Endothelial cell of umbilical vein (primary cell): ENCODE measurements at places on chromosomes 2 and 18.

DNA sequence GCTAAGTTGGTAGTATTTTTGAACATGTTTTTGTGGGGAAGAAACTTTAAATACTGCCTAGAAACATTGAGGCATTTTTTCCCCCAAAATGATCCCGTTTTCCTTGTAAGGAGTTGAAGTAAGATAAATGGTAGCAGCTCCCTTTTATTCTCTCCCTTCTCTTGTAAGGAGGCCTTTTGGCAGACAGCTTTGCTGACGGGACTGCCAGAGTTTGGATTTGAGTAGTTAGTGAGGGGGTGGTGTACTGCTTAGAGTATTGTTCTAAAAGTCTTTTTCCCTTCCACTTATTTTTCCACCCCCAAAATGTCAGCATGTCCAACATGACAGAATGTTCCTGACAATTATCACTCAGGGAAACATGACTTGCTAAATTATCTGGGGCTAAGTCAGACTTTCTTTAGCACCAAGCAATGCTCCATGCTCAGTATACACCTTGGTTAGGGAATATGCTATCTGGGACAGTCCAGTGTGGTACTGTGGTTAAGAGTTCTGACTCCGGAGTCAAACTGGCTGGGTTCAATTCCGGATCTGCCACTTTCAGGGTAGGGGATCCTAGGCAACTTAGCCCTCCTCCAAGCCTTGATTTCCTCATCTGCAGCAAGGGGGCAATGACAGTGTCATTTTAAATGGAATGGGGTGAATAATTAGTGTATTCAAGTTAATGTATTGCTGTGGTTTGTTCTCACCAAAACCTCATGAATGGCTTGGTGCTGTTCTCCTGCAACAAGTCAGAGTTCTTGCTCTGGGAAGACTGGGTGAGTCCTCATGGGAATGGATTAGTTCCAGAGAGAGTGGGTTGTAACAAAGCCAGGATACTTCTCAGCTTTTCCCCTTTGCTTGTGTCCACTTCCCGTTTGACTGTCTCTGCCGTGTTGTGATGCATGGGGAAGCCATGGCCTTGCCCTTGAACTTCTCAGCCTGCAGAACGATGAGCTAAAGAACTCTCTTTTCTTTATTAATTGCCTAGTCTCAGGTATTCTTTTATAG lies 116.2 kb downstream of the TANC1 start:
- peak; percentile 76 for DNase-seq

GRCh38 chr2:207951734-207952470 lies 73.4 kb downstream of the PLEKHM3 start:
- no peak for DNase-seq

DNA sequence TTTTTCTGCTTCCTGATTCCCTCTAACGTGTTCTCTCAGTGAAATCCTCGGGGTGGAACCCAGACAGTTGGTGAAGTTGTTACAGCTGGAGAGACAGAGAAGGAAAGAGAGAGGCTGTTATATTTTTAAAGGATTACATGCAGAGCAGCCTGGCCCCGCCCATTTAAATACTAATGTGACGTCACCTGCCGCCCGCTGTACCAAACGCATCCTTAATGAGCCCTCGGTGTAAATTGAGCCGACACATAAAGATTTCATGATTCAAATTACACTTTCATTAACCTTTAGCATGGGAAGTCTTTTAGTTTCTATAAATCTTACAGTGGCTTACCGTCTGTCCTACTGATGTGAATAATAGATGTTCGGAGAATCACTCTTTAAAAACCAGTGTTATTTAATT lies 164.0 kb upstream of the SIX3 start:
- no peak for DNase-seq

- no peak for DNase-seq
Observed at GRCh38 chr2:29628862-29629261, 292.5 kb downstream of the ALK start.

DNA sequence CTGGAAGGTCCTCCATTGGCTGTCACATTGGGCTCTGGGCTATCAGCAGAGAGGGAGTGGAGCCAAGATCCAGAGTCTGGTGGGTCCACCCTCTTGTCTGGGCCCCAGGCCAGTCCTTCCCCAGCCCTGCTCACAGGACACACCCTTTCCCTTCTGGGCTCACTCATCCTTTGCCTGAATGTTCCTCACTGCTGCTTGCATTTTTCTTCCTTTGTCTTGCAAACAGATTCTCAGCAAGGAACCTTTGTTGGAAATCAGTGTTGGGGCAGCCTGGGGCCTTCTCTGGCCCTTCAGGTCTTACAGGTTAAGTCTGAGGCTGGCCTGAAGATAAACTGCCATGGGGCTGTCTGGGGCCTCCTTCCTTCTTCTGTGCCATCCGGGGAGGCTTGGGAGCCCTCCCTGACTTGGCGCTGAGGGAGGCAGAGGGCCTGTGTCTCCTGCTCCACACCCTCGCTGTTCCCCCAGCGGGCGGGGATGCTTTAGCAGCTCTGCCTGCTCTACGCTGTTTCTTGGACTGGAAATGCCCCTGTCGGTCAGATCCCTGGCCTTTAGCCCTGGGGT lies 11.5 kb upstream of the CELF4 start:
- no peak for DNase-seq

DNA sequence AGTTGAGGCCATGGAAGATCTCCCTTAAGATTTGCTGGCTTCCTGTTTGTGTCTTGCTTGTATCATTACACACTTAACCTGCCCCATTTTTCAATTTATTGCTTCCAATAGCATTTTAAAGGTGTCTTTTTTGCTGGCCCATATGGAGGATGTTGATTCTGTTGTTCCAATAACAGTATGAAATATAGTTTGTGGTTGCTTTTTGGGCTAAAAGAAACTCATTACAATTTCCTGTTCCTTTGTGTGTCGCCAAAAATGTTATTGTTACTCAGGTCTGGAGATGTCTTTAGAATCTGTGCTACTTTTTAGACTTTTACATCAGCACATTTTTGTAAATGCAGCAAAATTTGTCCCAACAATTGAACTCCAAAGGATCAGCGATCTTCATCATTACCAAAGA lies 234.0 kb upstream of the ITGA4 start:
- no peak for DNase-seq

- DNase-seq: no peak
Observed at GRCh38 chr18:48991319-48991660, 40.5 kb upstream of the SMAD7 start.

DNA sequence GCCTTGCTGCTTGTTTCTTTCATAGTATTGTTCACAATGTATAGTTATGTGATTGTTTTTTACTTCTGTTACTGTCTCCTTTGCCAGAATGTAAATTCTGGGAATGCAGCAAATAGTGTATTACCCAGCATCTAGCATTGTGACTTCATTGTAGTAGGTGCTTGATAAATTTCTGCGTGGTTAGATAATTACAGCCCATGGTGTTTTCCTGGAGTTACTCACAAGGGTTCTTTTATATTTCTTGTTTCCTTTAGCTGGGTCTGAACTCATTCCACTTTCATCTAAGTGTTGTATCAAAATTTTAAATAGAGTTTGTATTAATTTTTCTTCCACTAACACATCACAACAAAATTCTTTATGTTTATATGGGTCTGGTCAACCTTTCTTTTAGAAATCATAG lies 132.6 kb downstream of the MAP4K4 start:
- DNase-seq: no peak

GRCh38 chr2:46811379-46812310 lies 104.0 kb downstream of the MCFD2 start:
- DNase-seq: no peak

GRCh38 chr18:47748093-47748796 lies 182.2 kb downstream of the SMAD2 start:
- no peak for DNase-seq

DNA sequence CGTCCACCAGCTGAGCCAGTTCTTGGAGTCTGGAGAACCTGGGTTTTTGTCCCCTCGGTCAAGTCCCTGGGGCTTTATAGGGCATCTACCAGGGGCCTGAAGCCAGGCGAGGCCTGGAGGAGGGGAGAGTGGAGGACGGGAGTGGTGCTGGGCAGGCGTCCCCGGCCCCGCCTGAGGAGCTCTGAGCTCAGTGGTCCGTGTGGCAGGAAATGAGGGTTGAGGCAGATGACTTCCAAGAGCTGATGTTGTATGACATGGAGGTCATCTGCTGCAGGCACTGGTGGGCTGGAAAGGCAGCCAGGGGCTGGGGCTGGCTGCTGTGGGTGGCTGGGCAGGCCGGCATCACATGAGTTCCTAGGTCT lies 118.5 kb upstream of the HS6ST1 start:
- DNase-seq: no peak

DNA sequence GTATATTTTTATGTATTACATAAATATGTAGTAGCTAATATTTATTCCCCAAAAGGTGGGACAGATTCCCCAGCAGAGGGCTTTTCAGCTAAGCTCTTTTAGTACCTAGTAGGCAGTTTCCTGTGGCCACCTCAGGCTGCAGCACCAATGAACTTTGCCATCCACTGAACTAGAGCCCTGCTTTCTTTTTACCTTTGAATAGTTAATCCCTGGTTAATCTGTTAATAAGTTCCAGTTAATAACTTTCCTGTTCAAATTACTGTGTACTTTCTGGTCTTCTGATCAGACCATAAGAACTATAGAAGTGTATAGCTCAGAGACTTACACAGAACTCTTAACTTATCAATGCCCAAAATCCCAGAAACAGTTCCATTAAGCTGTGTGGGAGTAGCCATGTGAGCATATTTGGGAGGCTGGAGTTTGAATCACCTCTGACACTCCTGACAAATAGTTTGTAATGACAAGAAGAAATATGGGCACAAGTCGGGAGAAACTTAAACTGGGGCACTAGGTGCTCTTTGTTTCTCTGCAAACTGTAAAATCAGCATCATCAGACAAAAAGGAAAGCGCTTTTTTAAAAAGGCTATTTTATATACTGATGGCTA lies 40.0 kb downstream of the ASXL2 start:
- DNase-seq: no peak

GRCh38 chr2:181285116-181285515 lies 172.1 kb upstream of the ITGA4 start:
- DNase-seq: no peak

DNA sequence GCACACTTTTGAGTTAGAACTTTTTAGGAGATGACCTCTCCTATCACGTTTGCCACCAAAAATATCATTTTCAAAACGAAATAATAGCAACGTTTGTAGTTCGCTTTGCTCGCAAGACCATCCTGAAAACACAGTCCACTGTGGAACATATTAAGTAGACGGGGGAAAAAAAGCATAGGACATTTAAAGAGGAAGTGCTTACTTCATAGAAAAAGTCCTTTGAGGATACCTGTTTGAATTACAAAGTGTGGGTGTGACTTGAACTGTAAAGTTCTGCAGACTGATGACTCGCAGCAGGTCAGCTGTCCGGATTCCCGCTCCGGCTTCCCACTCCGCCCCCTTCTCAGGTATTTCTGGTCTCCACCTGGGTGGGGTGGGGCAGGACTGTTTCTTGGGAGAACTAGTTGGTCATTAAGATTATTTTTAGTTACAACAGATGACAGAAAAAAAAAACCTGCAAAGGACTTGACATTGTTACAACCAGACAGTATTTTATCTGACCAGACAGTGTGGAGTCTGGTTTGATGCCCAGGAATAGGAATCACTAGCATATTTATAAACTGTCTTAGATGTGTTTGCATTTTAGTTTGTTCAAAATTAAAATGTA lies 13.3 kb downstream of the CNOT11 start:
- DNase-seq: no peak

DNA sequence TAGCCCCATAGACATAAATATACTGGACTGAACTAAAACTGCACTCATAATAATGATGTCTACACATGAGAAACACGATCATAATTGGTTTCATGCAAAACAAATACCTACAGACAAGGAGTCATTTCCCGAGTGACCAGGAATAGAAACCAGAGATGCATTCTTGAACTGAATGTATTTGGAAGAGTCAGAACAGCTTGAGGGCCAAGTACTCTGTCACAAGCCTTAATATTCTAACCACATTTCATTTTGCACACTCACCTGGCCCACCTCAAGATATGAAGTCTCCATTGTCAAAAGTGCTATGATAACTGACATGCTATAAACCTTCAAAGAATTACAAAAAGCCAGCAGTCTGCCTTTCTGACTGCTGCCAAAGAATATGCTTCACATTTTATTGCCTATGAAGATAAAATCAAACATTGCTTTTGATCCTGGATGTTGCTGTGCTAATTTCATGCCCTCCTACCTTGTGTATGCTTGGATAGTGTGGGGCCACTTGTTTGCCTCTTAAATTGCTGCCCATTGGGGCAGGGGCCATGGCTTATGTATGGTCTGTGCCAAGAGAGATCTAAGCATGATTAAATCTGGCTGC lies 18.9 kb upstream of the ASAP2 start:
- DNase-seq: no peak

DNA sequence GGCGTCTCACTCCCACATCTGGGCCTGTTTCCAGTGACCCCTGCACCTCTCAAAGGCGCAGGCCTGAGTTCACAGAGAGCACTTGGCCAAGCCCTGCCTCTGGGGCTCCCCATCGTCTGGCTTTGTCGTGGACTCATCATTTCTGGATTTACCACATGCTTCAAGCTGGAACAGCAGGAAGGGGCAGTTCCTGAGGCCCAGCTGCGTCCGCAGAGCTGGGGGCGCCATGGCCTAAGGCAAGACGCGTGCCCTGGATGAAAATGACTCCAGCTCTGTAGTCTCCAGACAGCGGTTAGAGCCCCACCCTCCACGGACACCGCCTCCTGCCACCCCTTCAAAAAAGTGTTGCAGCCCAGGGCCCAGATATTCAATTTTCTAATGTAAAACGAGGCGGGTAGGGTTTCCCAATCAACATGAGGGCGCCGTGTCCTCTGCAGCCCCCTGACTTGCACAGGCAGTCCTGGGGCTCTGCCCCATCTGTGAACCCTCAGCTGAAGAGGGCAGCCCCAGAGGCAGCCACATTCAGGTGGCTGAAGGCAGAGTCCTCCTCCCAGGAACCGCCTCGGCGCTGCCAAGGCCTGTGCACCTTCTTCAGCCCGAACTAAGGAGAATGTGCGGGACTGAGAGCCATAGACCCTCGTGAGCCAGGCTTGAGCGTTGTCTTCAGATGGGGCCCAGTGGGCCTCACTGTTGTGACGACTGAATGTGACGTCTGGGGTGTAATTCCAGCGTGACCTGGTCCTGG lies 85.5 kb downstream of the NFATC1 start:
- no peak for DNase-seq

DNA sequence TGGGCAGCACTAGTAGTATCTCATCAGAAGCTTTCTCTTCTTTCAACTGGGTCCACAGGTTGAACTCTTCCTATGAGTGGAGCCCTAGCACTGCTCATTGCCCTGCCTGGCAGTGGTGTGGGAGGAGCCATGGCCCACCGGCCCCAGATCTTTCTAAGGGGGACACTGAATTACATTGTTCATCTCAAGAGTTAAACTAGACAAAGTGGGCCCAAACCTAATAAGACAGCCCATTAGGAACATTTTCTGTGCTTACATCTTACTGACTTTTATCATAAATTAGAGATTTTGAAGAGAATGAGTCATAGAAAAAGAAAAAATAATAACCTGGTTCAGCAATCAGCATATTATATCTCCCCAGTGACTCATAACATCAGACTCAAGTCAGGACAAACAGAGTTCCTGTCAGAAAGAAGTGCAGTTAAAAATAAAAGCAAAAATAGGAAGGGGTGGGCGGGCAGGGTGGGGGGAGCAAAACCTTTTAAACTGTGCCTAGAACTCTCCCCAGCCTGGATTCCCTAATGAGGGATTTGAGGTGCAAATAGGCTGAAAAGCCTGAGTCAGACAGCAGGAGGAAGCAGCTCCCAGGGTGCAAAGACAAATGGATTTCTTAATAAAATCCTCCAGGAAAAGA lies 161.6 kb upstream of the TRIB2 start:
- DNase-seq: peak; percentile 85
